ENCODE measurements at places on chromosomes 12 and 14.

DNA sequence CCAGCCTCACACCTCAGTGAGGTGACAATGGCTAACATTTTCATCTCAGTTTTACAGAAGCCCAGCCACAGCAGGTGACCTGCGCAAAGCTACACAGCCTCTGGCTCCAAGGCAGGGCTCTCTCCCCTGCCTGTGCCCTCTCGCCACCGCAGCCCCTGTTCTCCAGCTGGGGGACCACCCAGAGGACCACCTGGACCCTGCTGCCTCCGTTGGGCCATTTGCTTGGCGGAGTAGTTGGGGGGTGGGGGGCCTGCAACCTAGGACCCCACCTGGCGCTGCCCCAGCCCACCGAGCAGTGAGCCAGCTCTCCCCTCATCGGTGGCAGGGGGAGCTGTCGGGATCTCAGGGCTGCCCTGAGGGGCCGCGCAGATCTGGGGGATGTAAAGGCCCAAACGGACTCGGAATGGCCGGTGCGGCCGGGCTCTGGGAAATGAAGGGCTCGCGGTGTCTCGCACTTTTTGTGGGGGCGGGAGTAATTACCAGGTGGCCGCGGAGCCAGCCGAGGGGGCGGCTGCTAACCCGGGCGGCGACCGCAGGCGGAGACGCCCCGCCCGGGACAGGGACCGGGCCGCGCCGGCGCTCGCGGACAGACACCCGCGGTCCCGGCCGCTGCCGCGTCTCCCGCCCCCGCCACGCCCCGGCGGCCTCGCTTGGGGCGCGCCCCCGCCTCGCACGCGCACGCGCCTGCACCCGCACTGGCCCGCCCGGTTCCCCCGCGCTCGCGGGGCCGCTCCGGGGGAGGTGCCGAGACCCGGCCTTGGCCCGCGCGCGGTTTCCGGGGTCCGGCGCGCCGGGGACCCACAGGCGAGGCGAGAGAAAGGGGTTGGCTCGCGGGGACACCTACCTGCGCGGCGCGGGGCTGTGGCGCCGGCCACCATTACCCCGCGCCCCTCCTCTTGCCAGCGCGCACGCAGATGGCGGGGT, 8.6 kb upstream of the GPR68 start:
- DNase-seq: no peak

DNA sequence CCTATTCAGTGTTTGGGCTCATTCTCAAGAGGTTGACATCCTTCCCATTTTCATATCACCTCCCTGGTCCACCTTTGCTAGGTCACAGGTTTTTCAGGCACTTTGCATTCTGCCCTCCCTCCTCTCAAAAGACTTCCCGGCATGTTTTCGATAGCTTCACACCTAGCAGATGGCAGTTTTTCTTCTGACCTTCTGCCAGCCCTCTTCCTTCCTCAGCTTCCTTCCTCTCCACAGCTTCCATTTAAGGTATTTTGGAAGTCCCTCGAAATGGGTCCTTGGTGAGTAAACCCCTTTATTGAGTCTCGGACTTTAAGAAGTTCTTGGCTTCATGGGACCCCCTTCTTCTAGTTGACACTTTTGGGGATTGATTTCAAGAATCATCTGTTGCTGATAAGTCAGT, 358.0 kb downstream of the RGS6 start:
- DNase-seq: no peak

DNA sequence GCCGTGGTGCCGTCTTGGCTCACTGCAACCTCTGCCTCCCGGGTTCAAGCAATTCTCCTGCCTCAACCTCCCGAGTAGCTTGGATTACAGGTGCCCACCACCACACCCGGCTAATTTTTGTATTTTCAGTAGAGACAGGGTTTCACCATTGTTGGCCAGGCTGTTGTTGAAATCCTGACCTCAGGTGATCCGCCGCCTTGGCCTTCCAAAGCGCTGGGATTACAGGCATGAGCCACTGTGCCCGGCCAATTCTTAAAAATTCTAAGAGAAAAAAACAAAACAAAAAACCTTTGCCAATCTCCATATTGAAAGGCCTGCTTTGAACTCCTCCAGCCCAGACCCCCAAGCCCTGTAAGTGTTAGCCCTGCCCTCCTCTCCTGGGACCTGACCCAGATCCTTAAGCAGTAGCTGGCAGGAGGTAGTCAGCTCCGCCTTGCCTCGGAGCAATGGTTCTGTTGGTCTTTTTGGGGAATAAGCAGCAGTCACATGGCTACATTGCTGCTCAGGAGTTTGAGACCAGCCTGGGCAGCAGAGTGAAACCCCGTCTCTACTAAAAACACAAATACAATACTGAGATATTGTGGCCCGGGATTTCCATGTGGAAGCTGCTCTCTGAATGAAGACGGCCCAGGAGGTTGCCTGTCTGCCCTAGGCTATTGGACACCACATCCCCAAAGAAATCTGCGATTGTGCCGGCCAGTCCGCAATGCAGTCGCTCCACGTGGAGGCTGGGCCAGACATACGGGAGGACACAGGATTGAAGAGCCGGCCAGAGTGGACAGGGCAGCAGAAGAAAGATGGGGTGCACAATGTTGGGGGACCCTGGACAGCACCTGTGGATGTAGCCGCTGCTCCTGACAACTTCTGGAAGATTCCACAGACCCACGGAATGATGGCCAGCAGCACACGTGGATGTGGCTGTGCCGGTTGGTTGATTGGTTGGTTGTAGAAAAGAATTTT, 28.8 kb upstream of the BEGAIN start:
- DNase-seq: no peak

- no peak for DNase-seq
Measured at GRCh38 chr12:6266541-6266966, 43.9 kb upstream of the PLEKHG6 start.

DNA sequence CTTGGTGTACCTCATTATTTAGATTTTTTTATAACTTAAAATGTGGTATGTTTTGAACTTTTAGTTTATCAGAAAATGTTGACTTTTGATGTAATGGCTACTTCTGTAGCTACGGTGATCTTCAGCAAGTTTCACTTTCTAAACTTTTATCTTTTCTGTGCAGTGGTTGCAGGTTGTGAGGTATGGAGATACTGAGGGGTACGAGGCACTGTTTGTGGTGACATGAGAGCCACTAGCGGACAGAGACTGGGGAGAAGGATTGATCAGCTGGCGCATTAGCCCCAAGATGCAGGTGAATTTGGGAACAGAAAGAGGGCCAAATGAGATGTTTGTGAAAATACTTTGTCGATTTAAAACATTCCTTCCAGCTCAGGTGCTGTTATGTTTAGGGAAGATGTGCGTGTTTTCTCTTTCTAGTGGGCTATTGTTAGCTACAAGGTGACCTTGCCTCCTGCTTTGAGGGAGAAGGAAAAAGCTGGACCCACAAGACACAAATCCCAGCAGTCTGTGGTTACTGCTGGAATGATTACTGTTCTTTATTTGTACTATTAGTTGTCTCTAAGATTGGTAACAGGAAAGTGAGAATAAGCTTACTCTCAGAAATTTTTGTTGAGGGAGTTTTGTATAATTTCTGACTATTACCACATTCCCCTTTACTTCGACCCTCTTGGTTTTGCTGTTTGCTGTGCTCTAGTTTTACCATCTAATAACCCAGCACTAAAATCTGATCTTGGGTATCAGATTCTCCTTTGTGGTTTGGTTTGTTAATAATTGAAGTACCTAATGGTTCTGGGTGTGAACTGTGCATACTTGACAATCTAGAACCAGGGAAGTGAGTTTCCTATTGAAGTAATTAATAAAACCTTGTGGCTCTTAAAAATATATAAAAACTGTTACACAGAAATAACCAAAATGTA, 61.7 kb downstream of the FBXO34 start:
- DNase-seq: no peak

GRCh38 chr12:76919383-76920171, 40.8 kb upstream of the CSRP2 start:
- DNase-seq: no peak

DNA sequence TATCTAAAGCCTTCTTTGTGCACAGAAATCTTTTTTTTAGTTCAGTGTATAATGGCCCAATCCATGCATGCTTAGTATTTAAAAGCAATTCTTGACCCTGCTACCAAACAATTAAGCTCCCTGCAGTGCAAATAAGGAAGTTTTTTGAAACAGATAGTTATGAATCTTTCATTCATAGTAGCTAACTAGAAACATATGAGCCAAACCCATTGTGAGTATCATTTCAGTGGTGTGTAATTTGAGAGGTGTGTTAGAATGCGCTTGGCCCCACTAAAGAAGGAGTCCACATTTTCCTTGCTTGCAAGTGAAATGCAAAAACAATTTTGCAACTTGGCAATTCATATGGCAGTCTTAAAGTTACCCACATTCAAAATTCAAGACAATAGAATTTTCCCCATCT, 14.4 kb downstream of the EPS8 start:
- no peak for DNase-seq

DNA sequence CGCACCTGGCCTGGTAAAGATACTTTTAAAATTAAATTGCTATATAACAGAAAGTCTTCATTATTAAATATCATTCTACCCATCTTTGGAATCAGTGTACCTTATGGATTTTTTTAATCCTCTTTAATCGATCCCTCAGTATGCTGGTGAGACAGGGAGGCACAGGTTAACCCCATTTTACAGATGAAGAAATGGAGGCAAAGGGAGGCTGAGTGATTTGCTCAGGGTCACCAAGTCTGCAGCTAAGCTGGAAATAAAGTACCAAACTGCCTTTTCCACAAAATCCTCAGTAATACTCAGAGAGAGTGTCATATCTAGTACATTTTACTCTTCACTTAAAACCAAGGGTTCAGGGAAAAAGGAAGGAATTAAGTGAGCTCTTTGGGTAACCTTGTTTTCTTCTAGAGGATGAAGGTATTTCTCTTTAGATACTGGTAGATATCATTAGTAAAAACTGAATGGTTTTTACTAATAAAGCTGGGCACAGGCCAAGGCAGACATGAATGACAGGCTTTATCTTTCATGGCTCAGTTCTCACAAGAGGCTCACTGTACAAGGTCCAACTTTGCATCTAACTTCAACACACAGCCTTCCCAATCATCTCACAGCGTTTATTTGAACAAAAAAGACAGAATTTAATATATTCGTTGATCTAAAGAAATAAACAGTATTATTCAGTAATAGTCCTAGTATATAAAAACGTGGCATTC, 35.3 kb upstream of the TTC7B start:
- DNase-seq: no peak

DNA sequence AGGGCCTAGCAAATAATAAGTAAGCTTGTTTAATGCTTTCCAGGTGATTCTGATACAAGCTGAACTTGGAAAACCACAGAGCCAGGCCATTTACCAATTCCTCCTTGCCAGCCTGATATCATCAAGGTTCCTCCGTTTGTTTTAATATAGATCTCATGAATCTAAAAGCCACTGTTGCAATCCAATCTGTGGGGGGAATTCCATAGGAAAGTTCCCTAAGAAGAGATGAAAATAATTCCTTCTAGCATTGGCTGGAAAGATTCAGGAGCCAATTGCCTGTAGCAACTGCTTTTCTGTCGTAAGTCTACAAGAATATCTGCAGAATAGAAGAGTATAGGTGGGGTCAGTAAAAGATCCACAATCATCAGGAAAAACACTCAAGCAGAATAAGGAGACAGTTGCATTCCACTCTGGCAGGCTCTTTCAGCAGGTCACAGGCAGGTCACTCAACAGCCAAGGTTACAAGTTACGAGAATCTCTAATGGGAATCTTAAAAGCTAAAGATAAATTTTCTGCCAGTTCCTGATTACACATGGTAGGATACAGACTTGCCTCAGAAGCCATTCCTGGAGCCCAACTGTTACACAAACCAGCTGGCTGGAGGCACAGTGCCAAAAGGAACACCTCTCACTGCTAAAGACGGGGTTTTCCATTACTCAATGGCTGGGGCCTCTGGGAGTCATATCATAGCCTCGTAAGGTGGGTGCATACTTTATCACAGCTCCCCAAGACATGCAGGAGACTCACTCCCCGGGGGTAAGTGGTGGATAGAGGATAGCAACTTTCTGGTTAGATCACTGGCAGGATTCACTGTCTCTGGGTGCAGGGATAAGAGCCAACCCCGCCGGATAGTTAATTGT, 43.6 kb downstream of the FGD6 start:
- peak; percentile 88 for DNase-seq

GRCh38 chr14:74593241-74593953, 18.6 kb downstream of the LTBP2 start:
- no peak for DNase-seq

DNA sequence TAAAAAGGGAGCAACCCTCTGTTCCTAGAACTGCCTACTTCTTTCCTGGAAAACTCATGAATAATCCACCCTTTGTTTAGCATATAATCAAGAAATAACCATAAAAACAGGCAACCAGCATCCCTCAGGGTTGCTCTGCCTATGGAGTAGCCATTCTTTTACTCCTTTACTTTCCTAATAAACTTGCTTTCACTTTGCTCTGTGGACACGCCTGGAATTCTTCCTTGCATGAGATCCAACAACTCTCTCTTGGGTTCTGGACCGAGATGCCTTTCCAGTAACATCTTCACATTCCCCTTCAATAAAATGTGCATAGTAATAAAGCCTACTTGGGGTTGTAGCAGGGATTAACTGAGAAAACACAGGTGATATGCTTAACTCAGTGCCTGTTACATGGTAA, 286.4 kb upstream of the AMIGO2 start:
- no peak for DNase-seq

DNA sequence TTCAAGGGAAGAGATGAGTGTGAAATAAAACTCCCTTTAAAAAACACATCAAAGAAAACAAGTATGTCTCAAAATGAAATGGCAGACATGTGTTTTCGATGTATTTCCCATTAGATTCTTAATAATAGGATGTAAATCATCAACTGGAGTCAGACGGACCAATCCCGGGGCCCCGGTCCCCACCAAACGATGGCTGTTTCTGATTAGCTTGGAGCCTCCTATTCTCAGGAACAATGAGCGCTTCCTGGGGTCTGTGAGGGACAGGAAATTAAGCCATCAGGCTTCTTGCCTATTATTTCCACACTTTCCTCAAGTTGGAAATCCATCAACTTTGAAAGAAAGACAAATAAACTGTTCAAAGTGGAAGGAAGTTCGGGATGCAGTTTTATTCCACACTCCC, 179.4 kb downstream of the EFCAB11 start:
- DNase-seq: no peak

- no peak for DNase-seq
Measured at GRCh38 chr14:104049576-104050240, 35.8 kb upstream of the ASPG start.

- no peak for DNase-seq
Measured at GRCh38 chr12:23221066-23221465, 596.1 kb downstream of the ETNK1 start.

- no peak for DNase-seq
Measured at GRCh38 chr14:104676130-104676693, 13.2 kb upstream of the INF2 start.

- DNase-seq: peak; percentile 79
Measured at GRCh38 chr12:10395390-10395998, 5.7 kb upstream of the KLRK1 start.

All from non-pigmented ciliary epithelial cell (primary cell).